ENCODE measurements at places on chromosomes 6 and 20.

DNA sequence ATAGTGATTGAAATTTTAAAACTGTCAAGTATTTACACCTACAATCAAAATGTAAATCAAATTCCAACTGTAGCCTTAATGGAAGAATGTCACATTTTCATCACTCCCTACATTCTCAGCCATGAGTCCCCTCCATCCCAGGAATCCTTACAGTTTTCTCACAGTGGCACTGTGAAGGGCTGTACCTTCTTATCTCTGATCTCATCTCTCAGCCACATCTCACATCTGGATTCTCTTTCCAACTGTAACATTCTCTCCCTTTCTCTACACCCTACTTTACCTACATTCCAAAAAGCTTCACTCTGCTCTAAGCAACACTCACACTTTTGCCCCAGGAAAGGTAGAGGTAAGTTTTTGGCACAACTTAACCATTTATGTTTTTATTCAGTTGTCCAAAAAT, 8.9 kb upstream of the MARCKS start:
- no peak for DNase-seq

DNA sequence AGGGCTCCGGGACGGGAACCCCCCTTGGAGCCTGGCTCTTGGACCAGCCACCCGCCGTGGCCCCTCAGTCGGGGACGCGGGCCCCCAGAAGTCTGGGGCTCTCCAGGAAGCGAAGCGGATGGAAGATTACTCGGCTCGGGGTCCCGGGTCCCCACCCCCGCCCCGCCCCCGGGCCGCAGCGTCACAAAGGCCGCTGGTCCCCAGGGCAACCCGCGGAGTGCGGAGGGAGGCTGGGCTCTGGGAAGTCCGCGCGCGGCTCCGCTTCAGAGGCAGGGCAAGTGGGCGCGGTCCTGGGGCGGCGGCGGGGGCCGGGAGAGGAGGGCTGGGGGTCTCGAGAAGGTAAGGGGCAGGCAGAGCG, at the start of gene FNDC11:
TSS of gene FNDC11 (plus strand) at position 227 of the 358 bp plus-strand sequence. CDS start 1,505 bp downstream, outside the sequence.
- DNase-seq = peak; percentile 61

DNA sequence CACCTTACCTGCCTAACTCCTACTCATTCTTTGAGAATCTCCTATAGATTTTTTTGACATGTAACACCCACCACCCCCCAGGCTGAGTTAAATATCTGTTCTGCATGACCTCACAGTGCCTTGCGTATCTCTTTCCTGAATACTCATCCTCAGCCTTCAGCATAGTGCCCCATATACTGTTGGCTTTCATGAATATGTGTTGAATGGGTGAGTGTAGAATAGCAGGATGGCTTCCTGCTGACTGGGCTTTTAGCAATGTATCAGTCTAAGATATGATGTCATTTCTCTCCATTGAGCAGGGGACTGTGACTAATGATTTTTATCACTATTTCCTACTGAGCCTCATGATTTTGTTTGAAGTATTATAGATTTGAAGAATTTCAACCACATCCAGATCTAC, 361.6 kb upstream of the MARCKS start:
- DNase-seq = no peak

DNA sequence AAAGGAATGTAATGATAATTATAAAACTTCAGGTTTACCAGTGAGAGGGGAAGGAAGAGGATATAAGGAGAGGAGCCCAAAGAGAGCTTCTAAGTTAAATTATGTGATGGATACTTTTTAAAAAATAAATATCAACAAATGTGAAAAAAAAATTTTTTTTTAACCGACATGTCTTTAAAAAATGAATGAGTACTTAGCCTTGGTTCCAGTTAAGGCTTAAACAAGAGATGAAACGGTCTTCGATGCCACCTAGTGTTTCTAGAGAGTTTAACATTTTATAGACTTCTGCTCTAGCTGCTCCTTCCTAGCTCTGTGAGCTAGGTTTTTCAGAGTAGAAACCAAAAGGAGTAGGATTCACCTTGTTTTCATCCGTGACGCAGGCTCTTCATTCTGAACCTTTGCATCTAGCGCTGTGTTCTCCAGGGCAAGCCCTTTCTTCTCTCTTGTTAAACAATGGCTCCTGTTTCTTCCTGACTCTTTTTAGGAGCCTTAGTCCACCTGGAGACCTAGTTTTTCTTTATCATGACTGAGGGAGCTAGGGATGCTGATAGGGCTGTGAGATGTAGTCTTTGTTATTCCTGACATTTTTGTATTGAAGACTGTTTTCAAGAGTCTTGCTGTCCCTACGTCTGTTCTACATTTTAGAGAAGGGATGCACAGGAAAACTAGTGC, 42.4 kb upstream of the GNRH2 start:
- no peak for DNase-seq

DNA sequence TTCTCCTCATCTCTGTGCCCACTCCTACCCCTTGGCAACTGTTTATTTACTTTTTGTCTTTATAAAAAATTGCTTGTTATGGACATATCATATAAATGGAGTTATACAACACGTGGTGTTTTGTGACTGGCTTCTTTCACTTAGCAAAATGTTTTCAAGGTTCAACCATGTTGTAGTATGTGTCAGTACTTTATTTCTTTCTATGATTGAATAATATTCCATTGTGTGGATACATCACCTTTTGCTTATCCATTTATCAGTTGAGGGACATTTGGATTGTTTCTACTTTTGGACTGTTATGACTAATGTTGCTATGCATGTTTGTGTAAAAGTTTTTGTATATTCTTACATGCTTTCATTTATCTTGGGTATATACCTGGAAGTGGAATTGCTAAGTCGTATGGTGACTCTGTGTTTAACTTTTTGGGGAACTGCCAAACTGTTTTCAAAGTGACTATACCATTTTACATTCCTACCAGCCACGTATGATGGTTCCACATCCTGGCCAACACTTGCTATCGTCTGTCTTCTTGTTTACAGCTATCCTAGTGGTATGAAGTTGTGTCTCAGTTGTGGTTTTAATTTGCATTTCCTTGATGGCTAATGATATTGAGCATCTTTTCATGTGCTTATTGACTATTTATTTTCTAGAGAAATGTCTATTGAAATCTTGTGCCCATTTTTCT, 84.4 kb downstream of the SLX4IP start:
- no peak for DNase-seq

GRCh38 chr6:37145443-37145842, 24.5 kb upstream of the PIM1 start:
- DNase-seq = no peak

DNA sequence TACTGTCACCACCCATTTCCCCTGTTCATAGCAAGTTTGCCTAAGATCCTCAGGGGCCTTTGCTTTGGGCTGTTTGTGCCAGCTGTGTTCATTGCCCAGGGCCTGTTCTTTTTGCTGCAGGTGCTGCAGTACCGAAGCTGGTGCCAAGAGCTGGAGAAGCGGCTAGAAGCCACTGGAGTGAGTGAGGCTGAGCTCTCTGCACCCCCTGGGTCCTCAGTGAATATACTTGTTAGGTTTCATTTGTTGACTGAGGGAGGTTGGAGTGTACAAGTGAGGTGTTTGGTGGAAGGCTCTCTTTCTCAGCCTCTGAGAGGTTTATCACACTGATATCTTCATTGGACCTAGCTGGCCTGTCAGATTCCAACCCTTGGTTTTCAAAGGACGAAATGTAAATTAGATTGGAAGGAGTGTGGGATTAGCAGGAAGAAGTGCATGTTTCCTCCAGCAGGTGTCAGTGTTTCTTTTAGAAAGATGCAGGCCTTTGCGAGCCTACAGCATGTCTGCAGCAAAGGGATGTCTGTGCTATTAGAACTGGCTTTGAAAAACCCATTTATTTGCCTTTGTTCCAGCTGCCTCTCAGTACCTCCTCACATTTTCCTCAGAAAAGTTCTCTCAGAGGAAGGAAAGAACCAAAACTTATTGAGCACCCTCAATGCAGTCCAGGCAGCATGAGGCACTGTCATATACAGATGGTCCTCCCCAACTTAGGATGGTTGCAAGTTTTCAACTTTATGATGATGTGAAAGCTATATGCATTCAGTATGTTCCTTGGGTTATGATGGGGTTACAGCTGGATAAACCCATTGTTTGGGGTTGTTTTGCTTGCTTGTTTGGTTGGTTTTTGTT, 8.3 kb downstream of the CEP250 start:
- peak; percentile 45 for DNase-seq

- DNase-seq = no peak
These were observed 628 bp upstream of the ERGIC3 start for GRCh38 chr20:35541118-35541782.

GRCh38 chr20:50418890-50419642, 91.1 kb upstream of the PTPN1 start:
- DNase-seq = no peak

DNA sequence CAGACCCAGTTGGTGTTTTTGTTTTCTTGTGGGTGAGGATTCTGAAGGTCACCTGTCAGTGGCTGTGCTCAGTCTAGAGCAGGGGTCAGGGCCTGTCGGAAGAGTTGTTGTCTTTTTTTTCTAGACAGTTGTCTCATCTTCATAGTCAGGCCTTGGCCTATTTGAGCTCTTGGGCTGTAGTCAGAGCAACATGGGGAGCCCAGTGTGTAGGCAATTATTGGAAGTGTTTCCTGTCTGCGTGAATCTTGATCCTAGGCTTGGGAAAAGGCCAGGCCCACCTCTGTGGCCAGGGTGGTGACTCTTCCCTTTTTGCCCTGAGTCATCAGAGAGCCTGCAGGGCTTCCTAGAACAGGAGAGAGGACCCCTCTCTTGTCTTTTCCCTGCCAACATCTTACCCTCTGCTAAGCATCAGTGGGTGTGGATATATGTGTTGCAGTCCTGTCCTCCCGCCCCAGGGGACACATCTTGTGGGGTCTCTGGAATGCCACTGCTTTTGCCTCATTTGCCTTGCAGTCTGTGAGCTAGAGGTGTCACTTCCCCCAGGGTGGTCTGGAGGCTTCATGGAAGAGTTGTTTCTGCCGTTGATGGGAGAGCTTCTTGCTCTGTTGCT, 11.4 kb downstream of the TJAP1 start:
- DNase-seq = no peak

GRCh38 chr20:57698116-57698866, 11.5 kb downstream of the PMEPA1 start:
- peak; percentile 56 for DNase-seq

- DNase-seq = no peak
These were observed 572.8 kb upstream of the BTBD3 start for GRCh38 chr20:11344939-11345338.

DNA sequence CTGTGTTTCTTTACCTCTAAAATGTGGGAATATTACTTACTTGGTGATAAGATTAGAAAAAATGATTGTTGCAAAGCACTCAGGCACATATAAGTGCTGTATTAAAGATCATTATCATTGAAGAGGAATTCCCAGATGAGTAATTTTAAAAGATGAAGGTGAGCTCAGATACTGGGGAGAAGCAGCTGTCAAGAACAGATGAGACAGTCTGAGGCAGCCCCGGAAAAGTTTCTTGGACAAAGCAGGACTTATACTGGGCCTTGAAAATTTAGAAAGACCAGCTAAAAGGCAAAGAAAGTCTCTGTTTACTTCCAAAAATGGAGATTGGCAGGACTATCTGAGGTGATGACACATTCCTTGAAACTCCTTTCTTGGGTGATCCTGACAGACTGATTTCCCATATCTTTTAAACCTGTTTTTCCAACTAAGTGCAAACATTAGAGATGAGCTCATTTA, 93.8 kb upstream of the MARCKS start:
- no peak for DNase-seq

DNA sequence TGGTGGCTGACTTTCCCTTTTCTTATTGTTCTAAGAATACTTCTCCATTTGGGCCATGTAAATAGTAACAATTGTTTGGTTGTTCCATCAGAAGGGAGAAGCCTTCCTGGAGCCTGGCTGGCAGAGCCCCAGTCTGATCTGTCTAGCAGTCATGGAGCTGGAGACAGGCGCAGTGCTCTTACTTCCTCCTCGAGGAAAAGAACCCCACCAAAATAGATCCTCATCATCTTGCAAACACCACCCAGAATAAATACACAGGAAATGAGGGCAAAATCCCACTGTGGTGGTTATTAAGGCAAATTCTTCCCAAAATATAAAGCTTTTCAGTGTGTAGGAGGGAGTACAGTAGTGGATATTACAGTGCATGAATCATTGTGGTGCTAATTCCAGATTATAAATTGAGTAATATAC, 195.1 kb upstream of the SGK1 start:
- DNase-seq = no peak

DNA sequence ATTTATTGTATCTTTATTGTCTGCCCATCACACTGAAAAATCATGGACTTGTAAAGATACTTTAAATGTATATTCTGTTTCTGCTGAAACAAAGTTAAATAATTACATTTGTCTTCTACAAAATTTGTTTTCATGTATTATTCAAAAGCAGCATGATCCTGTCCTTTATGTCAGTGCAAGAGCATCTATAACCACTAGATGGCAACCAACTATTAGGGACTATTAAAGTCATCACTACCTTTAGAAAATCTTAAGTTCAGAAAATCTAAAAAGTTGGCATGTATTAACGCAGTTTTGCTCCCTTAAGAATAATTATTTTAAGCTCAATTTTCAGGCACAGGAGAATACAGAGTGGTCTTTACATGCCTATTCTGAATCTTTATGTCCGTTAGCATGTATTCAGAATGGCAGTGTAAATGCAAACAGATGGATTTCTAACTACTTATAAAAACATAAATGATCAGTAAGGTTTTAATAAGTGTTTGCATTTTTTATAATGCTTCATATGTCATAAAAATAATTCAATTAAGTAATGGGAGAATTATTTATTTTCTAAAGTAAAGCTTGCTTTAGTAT, 17.8 kb downstream of the TMEM30A start:
- DNase-seq = no peak

- no peak for DNase-seq
These were observed 57.6 kb upstream of the IPCEF1 start for GRCh38 chr6:154414021-154414813.

GRCh38 chr6:76035713-76036112, 36.7 kb downstream of the IMPG1 start:
- no peak for DNase-seq

DNA sequence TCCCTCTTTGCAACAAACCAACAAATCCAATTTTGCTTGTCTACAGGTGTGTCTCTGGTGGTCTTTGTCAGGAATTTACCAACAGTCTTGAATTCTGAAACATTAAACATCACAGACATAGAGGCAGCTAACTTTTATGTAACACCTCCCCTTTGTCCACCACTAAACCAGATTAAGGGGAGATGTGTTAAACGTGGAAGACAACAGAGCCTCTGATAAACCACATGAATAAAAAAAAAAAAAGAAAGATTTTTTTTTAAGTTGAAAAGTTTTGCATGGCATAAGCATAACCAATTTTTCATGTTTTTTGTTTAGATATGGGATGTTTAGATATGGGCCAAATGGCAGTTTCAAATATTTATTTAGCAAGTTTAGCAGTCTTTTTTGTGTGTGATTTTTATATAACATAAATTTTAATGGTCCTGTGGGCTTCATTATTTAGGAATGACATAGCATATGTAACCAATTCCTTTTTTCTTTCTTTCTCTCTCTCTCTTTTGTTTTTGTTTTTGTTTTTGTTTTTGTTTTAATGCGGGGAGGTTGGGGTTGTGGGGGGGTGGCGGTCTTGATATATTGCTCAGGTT, 60.7 kb upstream of the BTN3A2 start:
- no peak for DNase-seq

GRCh38 chr20:58237318-58238132, 9.1 kb upstream of the ANKRD60 start:
- no peak for DNase-seq

- no peak for DNase-seq
These were observed 19.0 kb downstream of the STX16 start for GRCh38 chr20:58670102-58670501.

All from activated CD8-positive, alpha-beta memory T cell treated with anti-CD3 and anti-CD28 coated beads, Interleukin-2, amount 50 U/mL, for 4 hours (primary cell).